Immature natural killer cell (primary cell): ENCODE measurements at places on chromosomes 2 and 18. TPM values are rescaled to one million over a fixed set of nuclear protein-coding genes. Genes with fewer than 3 reads are reported as not detected.

DNA sequence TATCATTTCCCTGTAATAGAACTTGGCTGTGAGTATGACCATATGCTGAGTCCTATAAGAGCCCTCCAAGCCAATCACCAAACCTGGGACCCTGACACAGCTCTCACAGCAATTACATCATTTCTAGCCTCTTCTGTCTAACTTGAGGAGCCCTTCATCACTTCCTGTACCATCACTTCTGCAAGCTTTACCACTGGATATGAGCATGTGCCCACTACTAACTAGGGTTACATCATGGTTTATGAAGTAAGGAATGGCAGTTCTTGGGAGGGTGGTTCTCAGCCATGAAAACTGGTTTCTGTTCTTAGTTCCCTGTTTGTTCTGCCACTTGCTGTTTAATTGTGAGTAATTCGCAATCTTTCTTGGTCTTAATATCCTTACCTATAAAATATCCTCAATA lies 31.0 kb upstream of the EPB41L3 start:
- DNase-seq: no peak

DNA sequence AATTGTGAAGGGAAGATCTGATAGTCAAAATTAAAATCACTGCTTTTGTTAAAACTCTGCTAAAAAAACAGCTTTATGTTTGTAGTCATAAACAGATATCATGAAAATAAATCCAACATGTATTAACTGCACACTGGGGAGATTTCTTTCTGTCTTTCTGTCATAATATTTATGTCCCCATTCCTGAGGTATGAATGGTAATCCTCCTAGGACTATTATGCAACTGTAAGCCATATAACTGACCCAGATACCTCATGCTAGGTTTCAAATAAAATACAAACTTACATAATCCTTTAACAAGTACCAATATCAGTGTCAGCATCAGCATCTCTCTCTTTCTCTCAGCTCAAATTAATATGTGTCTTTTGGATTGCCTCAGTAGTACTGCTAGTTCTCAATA lies 18.2 kb downstream of the IFIH1 start:
- no peak for DNase-seq

DNA sequence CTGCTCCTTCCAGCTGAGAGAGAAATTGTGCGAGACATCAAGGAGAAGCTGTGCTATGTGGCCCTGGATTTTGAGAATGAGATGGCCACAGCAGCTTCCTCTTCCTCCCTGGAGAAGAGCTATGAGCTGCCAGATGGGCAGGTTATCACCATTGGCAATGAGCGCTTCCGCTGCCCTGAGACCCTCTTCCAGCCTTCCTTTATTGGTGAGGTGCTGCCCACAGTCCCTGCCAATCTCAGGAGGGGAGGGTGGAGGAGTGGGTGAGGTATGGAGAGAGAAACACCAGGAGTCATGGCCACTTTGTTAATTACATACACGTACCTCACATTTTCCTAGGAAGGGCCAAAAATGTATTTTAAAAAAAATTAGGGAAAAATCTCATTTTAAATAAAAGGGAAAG lies 12.0 kb upstream of the DGUOK start:
- DNase-seq: no peak

GRCh38 chr18:55090564-55091188 lies 131.4 kb upstream of the CCDC68 start:
- DNase-seq: no peak

DNA sequence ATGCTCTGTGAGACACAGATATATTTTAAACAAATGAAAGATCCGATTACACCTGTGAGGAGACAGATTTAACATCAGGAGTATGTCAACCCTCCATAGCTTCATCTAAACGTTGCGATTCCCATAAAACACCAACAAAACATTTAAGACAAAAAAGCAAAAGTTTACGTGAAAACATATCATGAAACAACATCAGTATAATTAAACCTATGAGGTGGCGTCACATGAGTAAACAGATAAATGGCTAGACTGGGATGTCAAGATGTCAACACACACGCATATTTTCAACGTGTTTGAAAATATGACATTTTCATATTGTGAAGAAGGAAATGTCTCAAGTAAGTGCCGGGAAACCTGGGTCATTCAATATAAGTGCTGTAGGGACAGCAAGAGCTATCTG lies 25.5 kb upstream of the GPC1 start:
- DNase-seq: no peak

DNA sequence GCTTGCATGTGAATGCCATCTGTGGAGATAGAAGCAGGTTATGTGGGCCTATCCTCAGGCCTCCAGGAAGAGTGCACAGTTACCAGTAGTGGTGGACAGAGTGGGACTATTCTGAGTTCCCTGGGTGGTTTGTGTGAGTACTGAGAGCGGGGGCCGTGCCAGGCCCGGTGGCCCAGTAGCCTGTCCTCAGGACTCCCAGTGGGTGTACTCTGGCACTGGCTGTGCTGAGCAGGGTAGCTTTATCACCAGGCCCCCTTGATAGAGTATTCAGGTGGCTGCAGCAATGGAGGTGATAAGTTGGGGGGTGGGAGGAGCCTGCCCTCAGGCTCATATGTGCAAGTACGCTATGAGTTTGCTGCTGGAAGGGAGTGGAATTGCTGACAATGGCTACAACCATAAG lies 979.0 kb upstream of the PIK3C3 start:
- DNase-seq: no peak

DNA sequence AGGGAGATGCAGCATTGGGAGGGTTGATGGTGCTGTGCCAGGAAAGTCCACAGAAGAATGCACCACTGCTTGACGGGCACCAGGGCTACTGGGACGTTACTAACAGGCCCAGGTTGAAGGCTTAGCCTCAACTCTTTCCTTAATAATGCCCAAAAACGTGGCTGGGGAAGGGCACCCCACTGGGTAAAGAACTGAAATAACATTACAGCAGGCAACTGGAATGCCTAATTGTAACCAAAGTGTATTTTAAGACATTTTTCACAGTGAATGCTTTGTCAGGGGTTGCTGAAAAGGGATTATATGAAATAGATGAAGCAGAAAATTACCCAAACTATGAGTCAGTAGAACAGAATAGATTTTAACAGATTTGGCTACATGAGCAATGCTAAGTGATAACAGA lies 191.3 kb downstream of the CMPK2 start:
- DNase-seq: no peak

DNA sequence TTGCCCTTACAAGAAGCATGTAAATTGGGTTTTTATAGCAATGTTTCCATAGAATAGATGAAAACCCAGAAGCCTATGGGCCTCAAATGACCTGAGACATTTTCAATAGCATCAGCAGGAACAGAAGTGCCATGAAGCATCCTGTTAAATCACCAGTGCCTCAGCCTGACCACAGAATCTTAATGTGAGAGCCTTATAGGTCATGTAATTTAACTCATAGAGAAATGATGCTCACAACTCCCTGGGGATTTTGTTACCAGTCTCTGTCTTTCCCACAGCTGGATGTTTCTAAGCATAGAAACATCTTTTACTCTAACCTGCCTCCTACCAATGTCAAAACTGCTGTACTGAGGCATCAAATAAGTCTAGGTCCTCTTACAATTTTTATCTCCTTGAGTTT lies 295.8 kb upstream of the ACVR2A start:
- no peak for DNase-seq

- no peak for DNase-seq
These were observed 105.7 kb downstream of the KYNU start for GRCh38 chr2:142983174-142983573.

- DNase-seq: no peak
These were observed 25.5 kb upstream of the ALMS1 start for GRCh38 chr2:73359915-73360697.

DNA sequence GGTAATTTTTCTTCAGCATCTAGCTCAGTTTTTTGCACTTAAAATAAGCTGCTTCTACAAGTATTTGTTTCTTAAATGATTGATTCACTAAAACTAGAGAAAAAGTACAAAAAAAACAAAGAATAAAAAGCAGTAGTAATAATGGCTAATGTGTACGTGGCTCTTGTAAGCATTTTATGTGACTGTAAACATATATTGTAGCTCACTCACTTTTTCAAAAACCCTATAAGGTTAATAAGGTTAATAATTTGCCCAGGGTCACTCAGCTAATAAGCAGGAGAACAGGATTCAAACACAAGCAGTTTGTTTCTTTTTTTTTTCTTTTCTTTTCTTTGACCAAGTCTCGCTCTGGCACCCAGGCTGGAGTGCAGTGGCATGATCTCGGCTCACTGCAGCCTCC lies 67.5 kb downstream of the RMDN2 start:
- no peak for DNase-seq

DNA sequence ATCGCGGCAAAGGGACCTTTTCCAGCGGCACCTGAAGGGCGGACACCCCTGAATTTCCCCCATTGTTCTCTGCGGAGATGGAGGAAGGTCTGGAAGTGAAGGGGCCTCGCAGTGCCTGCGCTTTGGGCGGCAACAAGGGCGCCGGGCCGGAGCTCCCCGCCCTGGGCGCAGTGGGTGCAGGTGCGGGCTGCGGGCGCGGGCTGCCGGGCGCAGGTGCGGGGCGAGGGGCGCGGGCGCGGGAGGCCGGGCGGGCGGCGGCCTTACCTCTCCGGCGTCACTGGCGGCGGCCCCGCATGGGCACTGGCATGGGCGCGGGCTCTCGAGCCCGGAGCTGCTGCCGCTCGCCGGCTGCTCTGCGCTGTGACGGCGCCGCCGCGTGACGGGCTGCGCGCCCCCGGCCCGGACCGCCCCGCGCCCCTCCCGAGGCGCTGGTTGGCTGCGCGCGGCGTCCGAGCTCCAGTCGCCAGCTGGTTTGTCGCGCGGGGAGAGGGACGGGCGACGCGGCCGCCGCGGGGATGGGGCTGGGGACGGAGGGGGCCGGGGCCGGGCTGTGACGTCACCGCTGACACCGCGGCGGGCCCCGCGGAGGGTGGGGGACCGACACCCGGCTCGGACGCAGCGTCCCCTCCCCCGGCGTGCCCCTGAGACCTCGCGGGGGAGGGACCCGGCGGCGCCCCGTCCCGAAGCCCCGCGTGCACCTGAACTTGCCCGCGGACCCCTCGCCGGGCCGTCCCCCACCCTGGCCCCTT lies at the start of gene KIF1A:
KIF1A (minus strand) TSS at position 362 of the 749 bp plus-strand sequence. CDS start 22,467 bp downstream, outside the sequence.
- no peak for DNase-seq

GRCh38 chr2:174003720-174004695 lies 38.8 kb upstream of the SP3 start:
- DNase-seq: no peak

DNA sequence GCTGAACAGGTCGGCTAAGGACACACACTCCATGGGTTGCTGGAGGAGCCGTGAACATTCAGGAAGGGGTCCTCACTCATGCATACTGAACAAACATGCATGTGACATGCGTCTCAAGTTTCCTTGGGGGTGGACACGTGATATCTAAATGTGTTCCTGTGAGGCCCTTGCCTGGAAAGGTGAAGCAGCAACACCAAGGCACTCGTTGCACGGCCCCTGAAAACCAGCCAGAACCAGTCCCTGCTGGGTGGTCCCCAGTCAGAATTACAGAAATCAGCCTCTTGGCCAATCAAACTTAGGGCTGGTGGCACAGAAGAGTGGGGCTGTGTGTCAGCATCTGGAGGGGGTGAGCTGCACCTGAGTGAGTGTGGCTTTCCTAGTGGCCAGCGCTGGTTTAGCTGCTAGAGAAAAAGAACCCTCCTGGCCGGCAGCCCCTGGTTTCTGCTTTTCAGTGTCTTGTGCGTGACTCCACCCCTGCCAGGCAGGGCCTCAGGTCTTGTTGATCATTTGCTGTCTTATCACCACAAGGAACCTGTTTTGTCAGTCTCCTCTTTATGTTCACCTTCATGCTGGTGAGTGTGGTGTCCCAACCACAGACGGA lies 3.2 kb upstream of the AQP12B start:
- DNase-seq: no peak

DNA sequence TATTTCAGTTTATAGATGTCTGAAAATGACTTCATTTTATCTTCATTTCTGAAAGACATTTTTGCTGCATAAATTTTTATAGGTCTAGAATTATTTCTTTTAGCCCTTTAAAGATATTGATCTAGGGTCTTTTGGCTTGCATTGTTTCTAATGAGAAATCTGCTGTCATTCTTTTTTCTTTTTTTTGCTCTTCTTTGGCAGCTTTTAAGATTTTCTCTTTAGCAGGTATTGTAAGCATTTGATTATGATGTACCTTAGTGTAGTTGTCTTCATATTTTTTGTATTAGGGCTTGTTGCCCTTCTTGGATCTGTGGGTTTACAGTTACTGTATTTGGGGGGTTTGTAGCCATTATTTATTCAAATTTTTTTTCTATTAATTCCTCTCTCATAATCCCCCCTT lies 66.0 kb upstream of the IL1R1 start:
- DNase-seq: no peak

GRCh38 chr2:141362311-141362710 lies 768.5 kb downstream of the LRP1B start:
- DNase-seq: no peak

DNA sequence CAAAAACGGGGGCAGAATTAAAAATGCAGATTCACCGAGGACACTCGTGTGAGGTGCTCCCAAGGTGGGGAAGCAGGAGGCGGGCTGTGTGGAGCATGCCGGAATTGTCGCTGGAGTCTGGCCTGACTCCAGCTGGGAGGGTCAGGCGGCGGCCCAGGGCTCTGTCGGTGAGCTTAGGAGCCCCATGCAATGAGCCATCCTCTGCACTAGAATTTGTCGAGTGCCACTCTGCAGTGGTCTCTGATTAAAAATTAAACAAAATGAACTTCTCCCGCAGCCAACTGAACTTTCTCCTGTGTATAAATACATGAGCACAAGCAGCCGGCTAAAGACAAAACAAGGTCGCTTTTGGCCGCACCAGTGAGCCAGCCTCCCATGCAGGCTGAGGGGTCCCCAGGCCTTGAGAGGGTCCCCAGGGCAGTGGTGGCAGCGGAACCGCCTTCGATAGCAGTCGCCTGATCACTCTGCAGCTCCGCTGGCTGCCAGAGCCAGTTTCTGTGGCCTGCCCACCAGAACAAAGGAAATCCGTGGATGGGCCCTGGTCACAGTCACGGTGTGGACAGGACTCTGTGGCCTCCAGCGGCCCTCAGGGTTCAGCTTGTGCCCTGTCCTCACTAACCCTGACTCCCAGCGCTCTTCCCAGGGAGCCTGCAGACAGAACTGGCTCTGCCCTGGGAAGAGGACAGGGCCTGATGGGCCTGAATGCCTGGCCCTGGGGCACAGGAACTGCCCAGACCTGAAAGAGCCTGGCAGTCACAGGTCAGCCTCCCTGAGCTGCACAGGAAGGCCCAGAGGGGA lies 201.3 kb downstream of the EIPR1 start:
- DNase-seq: no peak

DNA sequence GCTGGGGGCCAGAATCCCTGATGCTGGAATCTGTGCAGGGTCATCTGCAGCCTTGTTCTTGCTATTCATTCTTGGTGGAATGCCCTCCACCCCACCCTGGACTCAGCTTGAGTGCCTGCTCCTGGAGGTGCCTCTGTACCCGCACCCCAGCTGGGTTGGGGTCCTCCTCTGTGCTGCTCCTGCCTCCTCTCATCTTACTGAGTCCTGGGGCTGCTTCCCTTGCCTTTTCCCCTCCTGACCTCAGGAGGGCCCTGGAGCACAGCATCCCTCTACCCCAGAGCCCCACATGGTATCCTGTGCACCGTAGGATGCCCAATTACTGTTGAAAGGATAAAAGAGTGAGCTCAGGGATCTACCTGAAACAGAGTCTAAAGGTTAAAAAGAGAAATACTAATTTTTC lies 81.6 kb downstream of the CIB4 start:
- DNase-seq: no peak

The SGPP2 gene
- polyA plus RNA-seq: not detected

The CCDC138 gene
- 5.1 TPM for polyA plus RNA-seq

The IL36G gene
- not detected for polyA plus RNA-seq

The ACMSD gene
- not detected for polyA plus RNA-seq

The TMEM169 gene
- polyA plus RNA-seq: 0.49 TPM

The LRRTM4 gene
- polyA plus RNA-seq: not detected

The CXCR2 gene
- 75.7 TPM for polyA plus RNA-seq

The C2orf78 gene
- polyA plus RNA-seq: not detected

The FIGN gene
- polyA plus RNA-seq: not detected

The ADD2 gene
- polyA plus RNA-seq: not detected

The GREB1 gene
- polyA plus RNA-seq: not detected

The ASB18 gene
- polyA plus RNA-seq: not detected

The GNAL gene
- 4.2 TPM for polyA plus RNA-seq
